Brain microvascular endothelial cell (primary cell): ENCODE measurements at places on chromosomes 5 and 9.

- no peak for DNase-seq
Measured at GRCh38 chr5:142183561-142183960, 75.0 kb downstream of the NDFIP1 start.

DNA sequence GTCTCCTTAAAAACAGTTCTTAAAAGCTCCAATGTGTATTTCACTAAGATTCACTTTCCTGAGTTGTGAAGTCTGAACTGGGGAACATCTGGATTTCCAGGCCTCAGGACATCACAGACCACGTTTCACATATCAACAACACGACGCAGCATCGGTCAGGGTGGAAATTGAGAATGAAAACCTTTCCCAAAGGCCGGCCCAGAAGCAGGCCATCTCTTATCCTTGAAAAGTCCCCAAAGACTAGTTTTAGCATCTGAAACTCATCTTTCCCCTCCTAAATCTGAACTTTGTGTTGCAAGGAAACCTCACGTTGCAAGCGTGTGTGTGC lies 96.4 kb upstream of the COL5A1 start:
- DNase-seq = no peak

DNA sequence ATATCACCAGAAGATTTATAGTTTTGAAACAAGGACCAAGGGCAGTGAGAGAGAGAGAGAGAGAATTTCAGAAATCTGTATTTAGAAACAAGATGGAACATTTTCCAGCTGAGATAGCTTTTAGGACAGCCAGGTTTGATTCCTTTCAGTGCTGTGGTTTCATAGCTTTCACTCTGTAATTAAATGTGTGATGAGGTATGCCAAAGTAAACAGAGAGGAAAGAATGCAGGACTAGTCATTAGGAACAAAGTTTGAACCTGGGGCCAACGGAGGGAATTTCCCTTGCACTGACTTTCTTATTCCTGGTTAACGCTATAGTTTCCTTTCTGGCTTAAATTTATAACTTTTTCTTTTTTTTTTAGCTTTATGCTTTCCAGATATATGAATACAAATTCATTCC lies 10.0 kb upstream of the CCL28 start:
- peak; percentile 14 for DNase-seq

- DNase-seq = no peak
Measured at GRCh38 chr9:86064220-86064619, 35.1 kb downstream of the GOLM1 start.

GRCh38 chr5:51202161-51202560 lies 181.1 kb upstream of the ISL1 start:
- DNase-seq = no peak

DNA sequence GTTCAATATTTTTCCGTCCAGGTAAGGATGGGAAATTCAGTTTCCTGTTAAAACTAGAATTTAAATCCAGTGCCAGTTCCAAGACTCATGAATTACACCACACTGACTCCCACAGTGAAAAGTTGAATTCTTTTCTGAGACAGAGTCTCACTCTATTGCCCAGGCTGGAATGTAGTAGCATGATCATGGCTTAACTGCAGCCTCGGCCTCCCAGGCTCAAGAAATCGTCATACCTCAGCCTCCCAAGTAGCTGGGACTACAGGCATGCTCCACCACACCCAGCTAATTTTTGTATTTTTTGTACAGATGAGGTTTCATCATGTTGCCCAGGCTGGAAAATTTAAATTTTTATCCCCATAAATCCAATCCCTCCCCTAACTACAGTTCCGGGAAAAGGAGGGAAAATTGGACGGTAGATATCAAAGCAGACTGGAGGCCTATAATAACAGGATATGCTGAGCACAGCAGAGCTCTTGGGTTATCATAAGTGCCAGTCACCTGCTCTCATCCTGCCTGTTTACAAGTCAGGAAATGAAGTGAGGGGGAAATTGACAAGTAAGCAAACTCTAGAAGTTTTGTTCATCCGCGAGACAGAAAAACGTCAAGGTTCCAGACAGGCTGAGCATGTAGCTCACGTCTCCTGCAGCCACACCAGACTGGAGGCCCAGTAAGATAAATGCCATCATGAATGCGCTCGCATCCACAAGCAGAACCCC lies 105.7 kb downstream of the UGCG start:
- DNase-seq = no peak

DNA sequence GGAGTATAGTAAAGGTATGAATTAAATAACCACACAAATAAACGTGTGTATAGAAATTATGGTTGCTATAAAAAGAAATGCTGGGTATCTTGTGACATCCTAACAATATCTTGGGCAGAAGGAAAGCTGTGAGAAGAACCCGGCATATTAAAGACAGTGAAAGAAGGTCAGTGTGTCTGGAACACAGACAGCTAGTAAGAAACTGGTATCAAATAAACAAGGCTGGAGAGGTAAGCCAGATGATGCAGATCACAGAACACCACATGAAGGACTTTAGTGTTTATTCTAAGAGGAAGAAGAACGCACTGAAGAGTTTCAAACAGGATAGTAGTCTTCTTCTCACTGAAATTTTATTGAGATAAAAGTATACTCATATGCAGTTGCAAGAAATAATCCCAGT lies 24.4 kb downstream of the TMEM245 start:
- no peak for DNase-seq

GRCh38 chr5:125261505-125262250 lies 515.2 kb upstream of the ZNF608 start:
- no peak for DNase-seq

- no peak for DNase-seq
Measured at GRCh38 chr9:131728961-131729360, 10.9 kb downstream of the RAPGEF1 start.
